ENCODE measurements at places on chromosomes 1 and 21. TPM values are rescaled to one million over a fixed set of nuclear protein-coding genes. Genes with fewer than 3 reads are reported as not detected.

Gene GPR137B
- total RNA-seq: 91.6 TPM

- no peak for DNase-seq
Measured at GRCh38 chr1:18681423-18681835, 50.8 kb downstream of the PAX7 start.

- no peak for DNase-seq
Measured at GRCh38 chr1:62856960-62857359, 73.0 kb downstream of the ATG4C start.

DNA sequence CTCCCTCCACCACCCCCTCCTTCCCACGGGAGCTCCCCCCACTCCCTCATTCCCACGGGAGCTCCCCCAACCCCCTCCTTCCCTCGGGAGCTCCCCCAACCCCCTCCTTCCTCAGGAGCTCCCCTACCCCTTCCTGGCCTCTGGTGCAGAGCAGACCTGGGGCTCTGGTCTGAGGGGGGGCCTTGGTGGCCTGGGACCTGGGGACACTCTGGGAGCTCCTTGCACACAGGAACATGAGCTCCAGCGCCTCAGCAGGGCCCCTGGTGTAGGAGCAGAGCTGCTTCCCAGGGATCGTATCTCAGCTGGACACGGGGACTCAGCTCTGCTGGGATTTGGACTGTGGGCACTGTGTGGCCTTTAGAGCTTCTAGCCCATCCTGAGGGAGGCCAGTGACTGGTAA is 19.7 kb upstream of the PRSS38 start:
- DNase-seq: no peak

Gene UBXN11
- 23.1 TPM for total RNA-seq

Gene ELK4
- 72.1 TPM for total RNA-seq

DNA sequence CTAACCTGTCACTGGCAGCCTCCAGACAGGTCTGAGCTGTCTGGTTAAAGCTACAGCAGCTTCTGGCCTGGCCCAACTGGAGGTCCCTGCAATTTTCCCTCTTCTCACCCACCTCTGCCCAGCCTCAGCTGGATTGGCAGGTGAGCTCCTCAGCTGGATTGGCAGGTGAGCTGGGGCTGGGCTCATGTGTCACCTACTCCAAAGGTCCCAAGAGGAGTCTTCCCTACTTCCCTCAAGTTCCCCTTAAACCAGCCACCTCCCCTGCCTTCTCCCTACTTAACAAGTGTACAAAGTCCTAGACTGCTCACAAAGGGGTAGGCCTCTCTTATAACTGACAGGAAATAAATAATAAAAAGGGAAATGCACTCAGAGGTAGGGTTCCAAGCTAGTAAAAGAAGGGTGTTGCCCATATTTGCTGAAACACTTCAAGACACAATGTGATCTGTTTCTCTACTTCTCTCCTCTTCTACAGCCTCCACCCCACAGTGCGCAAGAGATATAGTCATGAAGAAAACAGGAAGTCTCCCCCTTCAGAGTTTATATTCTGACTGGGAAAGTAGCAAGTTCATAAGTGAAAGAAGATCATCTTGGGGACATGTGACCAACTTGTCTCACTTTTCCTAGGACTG is at the start of gene GPA33:
GPA33 (minus strand) TSS at position 64 of the 629 bp plus-strand sequence. CDS start 90 bp downstream, outside the sequence.
- no peak for DNase-seq

Gene KCNH1
- total RNA-seq: 3.2 TPM

DNA sequence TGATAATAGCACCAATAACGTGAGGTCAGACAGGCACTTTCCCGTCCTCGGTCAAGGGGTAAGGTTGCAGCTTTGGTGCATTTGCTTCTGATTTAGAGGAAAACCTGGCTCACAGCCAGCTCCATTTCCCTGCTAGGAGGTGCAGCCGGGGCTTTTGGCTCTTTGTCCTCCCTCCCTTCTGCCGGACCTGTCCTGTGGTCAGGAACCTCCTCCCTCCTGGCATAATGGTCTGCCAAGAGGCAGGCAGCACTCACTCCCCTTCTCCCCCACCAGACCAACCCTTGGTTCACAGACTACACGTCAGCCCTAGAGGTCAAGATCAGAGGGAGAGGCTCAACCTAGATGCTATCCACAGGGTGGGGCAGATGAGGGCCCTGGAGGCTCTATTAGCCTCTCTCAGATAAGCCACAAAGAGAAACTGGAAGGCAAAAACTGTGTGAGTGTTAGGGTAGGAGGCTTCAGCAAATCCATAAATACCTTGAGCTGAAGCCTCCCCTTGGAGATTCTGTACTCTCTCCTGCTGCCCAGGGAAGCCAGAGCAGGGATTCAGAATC is 64.8 kb downstream of the PLXNA2 start:
- peak; percentile 71 for DNase-seq

Gene COL8A2
- total RNA-seq: 47.3 TPM

GRCh38 chr1:2523191-2523890 is 3.1 kb downstream of the PANK4 start:
- no peak for DNase-seq

GRCh38 chr21:41128981-41129380 is 39.0 kb upstream of the BACE2 start:
- no peak for DNase-seq

GRCh38 chr1:200079232-200079940 is 51.9 kb downstream of the NR5A2 start:
- DNase-seq: no peak

Gene GFI1
- 0.85 TPM for total RNA-seq

- no peak for DNase-seq
Measured at GRCh38 chr1:205458777-205459566, 3.1 kb upstream of the BLACAT1 start.

GRCh38 chr1:93330617-93331016 is 15.1 kb upstream of the DR1 start:
- DNase-seq: no peak

GRCh38 chr1:165144757-165145397 is 211.6 kb downstream of the LMX1A start:
- peak; percentile 71 for DNase-seq

Gene PROK1
- not detected for total RNA-seq

Measured in sciatic nerve (tissue), 2 donors.